Heart right ventricle (tissue), 16 donors: ENCODE measurements at places on chromosomes 3 and 15.

DNA sequence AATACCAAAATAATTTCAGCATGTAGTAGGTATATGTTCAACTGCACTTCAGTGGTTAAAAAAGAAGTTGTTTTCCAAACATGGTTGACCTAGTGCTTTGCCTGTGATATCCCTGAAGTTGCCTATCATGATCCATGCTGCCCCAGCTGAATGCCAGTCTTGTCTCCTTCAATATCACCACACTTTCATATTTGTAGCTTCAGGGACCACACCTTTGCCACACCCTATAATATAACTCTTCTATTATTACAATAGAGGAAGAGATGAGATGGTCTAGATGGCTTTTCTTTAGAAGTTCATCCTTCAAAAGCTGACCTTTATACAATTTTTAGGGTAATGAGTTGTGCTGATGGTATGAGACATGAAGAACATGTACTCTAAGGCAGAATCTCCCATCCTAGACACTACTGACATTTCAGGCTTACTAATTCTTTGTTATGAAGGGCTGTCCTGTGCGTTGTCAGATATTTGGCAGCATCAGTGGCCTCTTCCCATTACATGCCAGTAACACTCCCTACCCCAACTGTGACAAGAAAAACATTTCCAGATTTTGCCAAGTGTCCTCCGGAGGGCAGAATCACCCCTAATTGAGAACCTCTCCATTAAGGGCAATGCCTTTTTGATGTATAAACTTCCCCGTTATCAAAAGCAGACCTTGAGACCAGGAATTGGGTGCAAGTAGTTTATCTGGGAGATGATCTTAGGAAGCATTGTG lies 76.2 kb upstream of the PLCL2 start:
- DNase-seq: no peak

- no peak for DNase-seq
Observed at GRCh38 chr3:138408751-138409570, 25.5 kb upstream of the ESYT3 start.

DNA sequence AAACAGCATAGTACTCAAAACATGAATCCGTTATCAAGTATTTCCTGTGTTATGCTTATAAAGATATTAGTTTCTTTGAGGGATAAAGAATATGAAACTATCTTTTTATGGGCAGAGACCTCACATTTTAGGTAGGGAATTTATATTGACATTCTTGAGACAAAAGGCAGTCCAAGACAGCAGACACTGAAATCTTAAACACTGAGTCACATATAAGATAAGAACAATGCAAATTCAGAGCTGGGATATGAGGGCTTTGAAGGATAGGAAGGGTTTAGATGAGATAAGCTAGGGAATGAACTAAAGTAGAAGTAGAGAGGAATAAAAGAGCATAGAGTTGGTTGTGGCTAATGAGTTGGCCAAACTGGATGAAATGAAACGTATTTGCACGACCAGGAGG lies 58.4 kb downstream of the ASTE1 start:
- no peak for DNase-seq

DNA sequence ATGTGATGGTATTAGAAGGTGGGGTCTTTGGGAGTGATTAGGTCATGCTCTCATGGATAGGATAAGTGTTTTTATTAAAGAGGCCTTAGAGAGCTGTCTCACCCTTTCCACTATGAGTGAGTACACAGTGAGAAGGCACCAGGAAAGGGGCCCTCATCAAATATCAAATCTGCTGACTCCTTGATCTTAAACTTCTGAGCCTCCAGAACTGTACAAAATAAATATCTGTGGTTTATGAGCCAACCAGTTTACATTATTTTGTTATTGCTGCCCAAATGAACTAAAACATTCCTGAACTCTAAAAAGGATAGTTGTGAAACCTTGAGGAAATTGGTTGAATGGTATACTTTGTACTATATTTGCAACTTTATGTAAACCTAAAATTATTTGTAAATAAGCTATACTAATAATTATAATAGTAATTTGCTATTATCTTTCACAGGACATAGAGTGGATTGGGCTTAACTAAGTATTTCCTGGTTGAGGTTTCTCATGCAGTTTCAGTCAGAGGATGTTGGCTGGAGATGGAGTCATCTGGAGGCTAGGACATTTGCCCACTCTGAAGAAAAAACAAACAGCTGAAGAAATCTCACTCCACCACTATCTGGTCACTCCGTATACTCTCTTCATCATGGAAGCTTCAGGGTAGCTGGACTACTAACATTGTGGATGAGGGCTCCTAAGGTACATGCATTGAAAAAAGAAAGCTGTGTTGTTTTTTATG lies 1068.6 kb upstream of the CADM2 start:
- DNase-seq: no peak

- no peak for DNase-seq
Observed at GRCh38 chr3:150503402-150504099, 42.7 kb downstream of the SERP1 start.

DNA sequence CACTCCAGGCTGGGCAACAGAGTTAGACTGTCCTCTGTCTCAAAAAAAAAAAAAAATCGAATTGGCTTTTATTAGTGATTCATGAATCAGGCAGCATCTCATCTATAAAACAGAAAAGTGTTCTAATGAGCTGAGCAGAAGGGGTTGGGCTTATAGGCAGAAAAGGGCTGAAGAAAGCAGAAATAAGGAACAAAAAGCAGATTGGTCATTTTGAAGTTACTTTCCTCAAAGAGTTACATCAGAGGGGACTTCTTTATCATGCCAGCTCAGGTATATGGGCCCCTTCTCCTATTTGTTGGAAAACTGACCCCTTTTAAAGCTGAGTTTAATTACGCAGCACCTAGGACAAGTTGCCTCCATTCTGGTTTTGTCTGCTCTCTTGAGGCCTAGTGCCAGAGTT lies 722 bp upstream of the POGLUT1 start:
- DNase-seq: no peak
